ENCODE measurements at places on chromosomes 5 and 9.
A peak's percentile ranks its signal among the peaks of the same experiment; 100 is the strongest.

GRCh38 chr9:2234371-2234893 is 219.3 kb downstream of the SMARCA2 start:
- no peak for DNase-seq

DNA sequence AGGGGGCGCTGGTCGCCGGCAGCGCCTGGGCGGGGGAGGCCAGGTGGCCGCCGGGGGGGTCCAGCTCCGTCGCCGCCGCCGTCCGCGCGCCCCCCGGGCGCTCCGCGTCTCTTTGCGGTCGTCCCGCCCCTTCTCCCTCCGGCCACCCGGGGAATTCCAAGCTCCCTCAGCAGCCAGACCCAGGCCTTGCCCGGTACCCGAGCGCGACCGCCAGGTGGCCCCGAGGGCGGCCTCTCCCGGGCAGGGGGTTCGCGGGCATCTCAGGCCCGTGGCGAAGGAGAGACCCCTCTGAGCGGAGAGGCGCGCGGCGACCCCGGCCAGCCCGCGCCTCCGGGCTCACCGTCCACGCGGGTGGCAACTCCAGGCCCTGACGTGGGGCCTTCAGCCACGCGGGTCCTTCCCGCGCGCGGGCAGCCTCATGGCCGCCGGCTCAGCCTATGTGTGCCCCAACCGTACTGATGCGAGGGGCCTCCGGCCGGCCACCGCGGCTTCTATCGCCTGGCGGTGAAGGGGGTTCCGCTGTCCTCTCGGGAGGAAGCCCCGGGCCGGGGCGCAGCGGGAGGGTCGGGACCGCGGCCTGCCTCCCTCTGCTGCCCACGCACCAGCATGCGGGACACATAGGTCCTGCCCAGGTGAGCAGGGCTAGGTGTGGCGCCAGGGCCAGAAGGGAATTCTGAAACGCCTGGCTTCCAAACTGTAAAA is 529 bp upstream of the NRARP start:
- DNase-seq, result no peak

GRCh38 chr9:119458068-119458467 is 88.8 kb upstream of the BRINP1 start:
- no peak for DNase-seq

GRCh38 chr5:147756566-147756965 is 26.0 kb downstream of the JAKMIP2 start:
- DNase-seq, result no peak

DNA sequence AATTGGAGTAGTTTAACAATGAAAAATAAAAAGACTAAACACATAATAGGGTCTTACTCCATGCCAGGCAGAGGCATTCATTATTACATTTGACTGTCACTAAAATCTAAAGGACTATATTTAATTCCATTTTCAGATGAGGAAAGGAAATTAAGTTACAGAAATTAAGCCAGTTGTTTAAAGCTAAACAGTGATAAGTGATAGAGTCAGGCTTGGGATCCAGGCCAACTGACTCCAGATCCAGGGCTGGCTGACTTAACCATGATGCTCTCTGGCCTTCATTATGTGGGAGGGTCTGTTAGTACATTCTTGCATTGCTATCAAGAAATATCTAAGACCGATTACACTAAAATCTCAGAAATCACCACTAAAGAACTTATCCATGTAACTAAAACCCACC is 107.2 kb downstream of the ARHGEF28 start:
- DNase-seq, result no peak

DNA sequence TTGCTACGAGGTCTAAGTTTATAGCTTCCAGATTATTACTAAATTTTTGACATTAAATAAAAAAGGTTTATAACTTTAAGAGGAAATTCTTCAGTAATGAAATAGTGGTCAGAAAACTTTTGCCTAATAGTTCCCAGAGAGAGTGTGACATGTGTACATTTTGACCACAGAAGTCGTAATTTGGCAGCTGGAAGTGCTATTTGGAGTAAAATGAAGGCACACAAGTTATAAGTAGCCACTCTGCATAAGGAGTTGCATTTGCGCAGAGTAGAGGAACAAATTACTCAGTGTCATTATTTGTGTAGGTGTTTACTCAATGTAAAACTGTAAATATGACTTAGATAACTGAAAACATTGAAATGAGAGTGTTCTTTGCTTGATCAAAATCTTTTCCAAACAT is 408.4 kb downstream of the CCDC171 start:
- DNase-seq, result peak; percentile 3

- DNase-seq, result no peak
Observed at GRCh38 chr5:144405991-144406390, 235.3 kb downstream of the KCTD16 start.

- DNase-seq, result peak; percentile 40
Observed at GRCh38 chr5:133801955-133802751, 166.3 kb downstream of the C5orf15 start.

DNA sequence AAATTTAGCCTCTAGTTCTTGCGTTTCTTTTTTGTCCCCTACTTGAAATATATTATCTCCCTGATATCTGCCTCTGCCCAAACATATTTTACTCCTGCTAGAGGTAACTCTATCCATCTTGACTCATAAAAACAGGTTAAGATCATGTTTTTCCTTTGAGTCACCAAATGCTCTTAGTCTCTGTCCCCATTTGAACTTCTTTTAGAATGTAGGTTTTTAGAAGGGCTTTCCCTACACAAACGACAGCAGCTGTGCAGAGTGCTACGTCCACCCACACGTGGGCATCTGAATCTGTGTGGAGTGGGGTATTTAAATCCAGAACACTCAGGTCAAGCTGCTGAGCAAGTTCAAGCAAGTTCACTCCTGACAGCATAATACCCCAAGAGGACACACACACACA is 2.2 kb downstream of the HSD17B3 start:
- peak; percentile 23 for DNase-seq

GRCh38 chr5:81633891-81634290 is 117.0 kb downstream of the SSBP2 start:
- no peak for DNase-seq

DNA sequence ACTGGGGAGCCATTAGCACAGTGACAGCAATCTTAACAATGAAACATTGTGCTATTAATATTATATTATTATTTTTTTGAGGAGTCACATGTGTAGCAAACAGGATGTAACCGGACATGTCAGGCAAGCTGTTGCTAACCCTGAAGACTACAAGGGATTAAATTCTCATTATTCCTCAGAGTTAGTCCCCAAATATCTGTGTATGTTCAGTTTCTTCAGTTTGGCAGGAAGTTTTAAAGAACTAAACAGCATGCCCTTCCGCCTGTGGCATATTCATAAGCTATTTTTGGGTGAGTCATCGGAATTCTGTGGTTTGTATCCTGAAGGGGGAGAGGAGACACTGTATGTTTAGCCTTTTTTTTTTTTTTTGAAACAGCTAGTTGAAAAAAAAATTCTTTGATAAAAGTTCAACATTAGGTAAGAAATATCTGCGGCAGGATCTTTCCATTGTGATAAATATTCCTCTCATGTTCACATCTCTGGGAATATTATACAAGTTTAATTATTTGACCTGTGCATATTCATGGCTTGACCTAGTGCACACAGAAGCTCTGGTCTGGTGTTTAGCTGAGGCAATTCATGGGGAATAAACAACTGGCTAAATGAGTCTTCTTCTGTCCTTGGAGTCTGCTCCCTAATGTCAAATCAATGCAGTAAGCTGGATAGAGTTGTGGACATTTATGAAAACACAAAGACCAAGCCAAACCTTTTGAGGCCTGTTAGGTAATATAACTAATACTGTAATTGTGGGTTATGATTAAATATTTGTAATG is 202.7 kb upstream of the CDKN2B start:
- DNase-seq, result peak; percentile 87

DNA sequence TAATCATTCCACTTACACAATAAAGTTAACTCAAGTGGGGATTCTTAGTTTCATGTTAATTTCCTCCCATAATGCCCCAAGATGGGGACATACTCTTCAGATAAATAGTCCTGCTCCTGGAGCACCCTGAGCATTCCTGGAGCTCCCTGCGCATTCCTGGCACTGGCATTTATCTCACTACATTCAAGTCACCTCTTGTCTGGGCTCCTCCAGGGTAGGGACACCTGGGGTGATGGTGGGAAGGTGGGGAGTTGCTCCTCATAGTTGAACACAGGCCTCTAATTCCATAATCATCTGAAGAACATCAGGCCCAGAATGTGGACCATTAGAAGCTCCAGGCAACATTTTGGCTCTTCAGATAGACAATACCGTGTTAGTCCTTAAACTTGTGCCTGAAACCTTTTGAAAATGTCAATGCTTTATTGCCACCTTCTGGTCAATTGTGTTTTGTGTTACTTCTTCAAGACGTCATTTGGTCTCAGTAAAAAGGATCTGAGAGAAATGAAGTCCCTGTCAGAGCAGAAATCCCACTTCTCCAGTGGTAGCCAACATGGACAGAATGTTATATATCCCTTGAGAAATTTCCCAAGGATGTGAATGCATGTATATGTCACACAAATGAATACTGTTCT is 14.2 kb upstream of the AGGF1 start:
- DNase-seq, result peak; percentile 54

DNA sequence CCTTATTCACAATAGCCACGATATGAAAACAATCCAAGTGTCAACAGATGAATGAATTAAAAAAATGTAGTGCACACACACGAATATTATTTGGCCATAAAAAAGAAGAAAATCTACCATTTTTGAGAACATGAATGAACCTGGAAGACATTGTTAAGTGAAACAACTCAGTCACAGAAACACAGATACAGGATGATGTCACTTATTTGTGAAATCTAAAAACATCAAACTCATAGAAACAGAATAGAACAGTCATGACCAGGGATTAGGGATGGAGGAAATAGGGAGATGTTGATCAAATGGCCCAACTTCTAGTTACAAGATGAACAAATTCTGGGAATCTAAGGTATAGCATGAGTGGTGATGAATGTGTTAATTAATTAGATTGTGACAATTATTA is 72.3 kb downstream of the MACIR start:
- DNase-seq, result no peak

GRCh38 chr5:64166201-64166959 is 737 bp downstream of the RNF180 start:
- DNase-seq, result no peak

DNA sequence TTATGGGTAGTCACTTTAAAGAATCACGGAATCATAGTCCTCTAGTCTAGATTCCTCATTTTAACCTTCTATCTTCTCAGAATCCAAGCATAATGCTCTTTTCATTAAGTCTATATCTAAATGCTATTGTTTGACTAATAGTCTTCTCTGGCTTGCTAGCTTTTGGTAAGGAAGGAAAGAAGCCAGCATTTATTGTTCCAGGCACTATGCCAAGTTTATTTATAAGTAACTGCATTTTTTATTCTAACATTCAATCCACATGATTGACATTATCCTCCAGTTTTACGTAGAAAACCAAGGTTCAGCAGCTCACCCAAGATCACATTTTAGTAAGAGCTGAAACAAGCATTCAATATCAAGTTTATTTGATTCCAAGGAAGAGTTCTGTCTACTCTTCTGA is 254.2 kb downstream of the SAXO1 start:
- DNase-seq, result no peak

- DNase-seq, result no peak
Observed at GRCh38 chr5:119322948-119323537, 32.8 kb upstream of the TNFAIP8 start.

DNA sequence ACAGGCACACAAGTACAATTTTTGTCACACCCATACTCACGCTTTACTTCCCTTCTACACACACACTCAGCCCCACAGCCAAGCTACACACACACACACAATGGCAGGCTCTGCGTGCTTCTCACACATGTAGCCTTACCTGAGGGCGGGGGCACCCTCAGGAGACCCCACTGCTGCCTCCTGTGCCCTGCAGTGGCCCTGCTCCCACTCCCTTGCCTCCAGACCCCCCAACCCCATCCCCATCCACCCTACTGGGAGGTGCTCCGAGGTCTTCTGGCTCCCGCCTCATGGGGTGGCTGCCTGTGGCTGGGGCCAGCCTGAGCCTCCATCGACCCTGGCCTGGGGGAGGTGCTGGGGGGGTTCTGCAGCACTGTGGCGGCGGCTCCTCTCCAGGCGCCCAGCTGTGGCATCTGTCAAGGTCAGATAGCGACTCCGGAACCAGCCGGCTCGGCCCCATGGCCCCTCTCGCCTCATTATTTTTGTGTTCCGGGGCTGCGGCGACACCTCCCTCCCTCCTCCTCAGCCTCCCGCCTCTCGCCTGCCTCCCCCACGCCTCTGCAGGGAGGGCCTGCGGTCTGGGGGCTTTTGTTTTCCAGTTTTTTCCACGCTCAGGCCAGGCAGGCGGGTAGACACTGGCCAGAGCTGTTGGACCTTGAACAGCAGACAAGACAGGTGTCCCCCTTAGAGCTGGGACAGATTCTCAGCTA is 21.7 kb downstream of the CXXC5 start:
- DNase-seq, result no peak

GRCh38 chr5:143653766-143654282 is 158.1 kb upstream of the HMHB1 start:
- no peak for DNase-seq

DNA sequence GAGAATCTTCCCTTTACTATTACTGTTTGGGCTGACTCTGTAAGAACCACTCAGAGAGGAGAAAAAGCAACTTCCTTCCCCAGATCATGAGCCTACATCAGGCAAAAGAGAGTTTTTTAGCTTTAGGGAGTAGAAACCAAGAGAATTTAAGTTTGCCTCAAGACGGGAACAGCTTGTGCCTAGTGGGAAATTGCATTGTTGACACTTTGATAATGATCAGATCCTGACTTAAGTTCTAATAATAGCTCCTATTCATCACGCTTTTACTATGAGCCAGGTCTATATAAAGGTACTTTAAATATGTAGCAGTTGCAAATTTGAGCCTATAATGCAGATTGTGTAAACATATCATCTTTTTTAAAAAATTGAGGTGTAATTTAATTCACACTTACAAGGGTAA is 298.2 kb downstream of the MAN2A1 start:
- DNase-seq, result no peak

- DNase-seq, result no peak
Observed at GRCh38 chr9:38022995-38023394, 46.0 kb downstream of the SHB start.

GRCh38 chr5:68915079-68915478 is 178.7 kb upstream of the SLC30A5 start:
- DNase-seq, result no peak

GRCh38 chr5:119105971-119106370 is 35.1 kb downstream of the DMXL1 start:
- DNase-seq, result no peak

- peak; percentile 68 for DNase-seq
Observed at GRCh38 chr5:72363166-72363802, 43.1 kb downstream of the PTCD2 start.

GRCh38 chr5:178589180-178590140 is 733 bp downstream of the COL23A1 start:
- peak; percentile 26 for DNase-seq

GRCh38 chr9:79570448-79571308 is 1.1 kb upstream of the TLE4 start:
- DNase-seq, result peak; percentile 45

GRCh38 chr5:40446910-40447309 is 232.8 kb upstream of the PTGER4 start:
- peak; percentile 44 for DNase-seq

DNA sequence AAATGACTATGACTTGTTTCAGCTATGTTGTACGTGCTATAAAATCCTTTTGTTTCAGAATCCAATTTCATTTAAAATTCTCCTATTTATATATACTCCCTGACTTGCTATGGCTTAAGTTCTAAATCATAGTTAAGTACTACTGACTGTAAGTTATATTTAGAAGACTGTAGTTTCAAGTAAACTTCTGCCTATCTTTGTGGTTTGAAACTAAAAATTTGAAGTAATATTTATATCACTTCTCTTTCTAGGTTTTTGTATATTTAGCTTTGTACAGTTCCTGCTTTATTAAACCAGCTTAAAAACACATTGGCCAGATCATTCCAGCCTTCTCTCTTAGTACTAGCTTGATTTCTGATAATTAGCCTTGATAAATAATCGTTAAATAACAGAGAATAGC is 196.3 kb downstream of the MLLT3 start:
- no peak for DNase-seq
